Colonic mucosa (tissue), 4 donors: ENCODE measurements at places on chromosomes 16 and 17. TPM values are rescaled to one million over a fixed set of nuclear protein-coding genes. Genes with fewer than 3 reads are reported as not detected.

DNA sequence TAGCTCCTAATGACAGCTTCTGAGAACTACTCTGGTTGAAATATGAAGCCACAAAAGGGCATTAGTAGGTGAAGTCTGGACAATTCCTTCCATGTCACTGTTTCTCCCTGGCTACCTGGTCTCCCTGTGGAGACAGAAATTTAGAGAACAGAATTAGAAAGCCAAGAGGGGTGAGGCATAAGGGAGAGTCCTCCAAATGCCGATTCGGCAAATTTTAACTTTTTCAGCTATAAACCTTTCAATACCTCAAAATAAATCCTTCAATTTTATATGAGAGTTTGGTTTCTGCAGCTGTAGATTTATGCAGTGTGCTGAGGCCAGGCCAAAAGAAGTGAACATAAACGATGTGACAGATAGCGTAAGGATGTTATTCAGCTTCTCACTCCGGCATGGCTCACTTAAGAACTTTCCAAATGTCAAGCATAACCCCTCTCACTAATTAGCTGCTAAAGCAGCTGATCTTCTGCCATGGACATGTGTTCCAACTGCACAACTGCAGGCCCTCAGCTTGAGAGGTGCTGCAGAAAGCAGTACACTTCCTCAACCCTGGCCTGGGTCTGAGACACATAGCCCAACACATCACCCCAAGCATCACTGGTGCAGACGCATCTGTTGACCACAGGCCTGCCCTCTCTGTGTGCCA is 247.9 kb upstream of the SOX9 start:
- no peak for DNase-seq

The CD7 gene
- 5.0 TPM for total RNA-seq

GRCh38 chr17:78399693-78400144 is 21.3 kb downstream of the PGS1 start:
- no peak for DNase-seq

DNA sequence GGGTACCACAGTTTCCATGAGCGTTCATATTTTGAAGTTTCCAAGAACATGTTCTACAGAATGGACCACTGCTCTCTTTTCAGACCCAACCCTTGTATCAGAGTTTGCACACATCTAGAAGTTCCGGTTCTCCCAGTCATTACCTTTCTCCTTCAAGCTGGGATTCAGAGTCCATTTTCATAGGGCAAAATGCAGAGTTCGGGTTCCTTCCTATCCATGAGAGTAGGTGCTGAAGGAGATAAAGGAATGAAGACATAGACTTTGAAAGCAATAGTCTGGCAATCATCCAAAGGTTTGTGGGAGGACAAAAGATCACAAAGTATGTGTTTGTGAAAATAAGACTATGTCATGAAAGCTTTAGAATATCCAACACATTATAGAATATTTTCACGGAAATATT is 699.6 kb downstream of the MAF start:
- DNase-seq = no peak

DNA sequence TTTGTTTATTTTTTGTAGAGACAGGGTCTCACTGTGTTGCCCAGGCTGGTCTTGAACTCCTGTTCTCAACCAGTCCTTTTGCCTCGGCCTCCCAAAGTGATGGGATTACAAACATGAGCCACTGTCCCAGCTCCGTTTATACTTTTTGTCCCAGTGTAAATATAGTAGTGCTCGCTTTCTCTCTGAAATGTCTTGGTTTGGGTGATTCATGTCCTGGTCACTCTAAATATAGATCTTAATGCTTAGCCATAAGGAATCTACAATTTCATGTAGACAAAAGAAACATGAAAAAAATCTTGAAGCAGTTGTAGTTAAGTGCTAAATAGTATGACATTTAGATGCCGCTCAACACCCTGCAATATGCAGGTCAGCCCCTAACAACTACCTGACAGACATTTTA is 126.9 kb downstream of the KATNIP start:
- no peak for DNase-seq
